ENCODE measurements at places on chromosomes 6 and 20.

- DNase-seq = no peak
Observed at GRCh38 chr6:122449069-122449468, 22.5 kb downstream of the SERINC1 start.

DNA sequence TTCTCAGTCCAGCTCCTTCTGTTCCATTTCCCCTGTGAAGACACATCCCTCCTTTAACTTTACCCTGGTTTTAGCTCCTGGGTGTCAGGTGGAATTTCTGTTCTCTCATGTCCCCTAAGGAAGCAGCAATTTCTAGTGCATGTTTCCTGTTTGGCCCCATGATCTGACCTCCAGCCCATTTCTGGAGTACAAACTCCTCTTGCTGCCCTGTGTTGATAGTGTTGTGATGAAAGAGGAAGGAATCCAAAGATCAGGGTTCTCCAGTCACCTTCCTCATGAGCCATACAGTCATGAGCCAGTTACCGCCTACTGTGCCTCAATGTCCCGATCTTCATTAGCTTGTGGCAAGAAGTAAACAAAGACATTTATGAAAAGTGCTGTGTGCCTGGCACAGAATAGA, 97.4 kb downstream of the PHACTR1 start:
- DNase-seq = no peak

GRCh38 chr6:136016228-136017225, 165.0 kb downstream of the PDE7B start:
- no peak for DNase-seq

- no peak for DNase-seq
Observed at GRCh38 chr6:137261361-137261760, 42.2 kb upstream of the IFNGR1 start.

GRCh38 chr6:46539866-46540265, 48.6 kb upstream of the RCAN2 start:
- DNase-seq = no peak

DNA sequence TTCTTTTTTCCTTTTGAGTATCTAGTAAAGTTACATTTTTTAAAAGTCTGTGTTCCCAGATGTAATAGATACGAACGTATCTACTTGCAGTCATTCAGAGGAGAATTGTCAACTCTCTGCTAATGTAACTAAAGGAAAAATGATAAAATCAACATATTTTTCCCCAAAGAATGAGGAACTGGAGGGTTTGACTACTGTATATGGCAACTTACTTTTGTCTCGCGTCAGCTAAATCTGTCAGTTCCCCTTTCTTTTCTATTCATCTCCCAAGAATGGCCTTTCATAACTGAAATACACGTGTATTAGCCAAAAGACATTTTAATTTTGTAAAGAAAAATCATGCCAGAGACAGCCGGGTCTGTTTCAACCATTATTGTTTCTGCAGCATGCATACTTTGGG, 5.4 kb downstream of the EYA2 start:
- no peak for DNase-seq

- no peak for DNase-seq
Observed at GRCh38 chr6:19812512-19813119, 24.6 kb upstream of the ID4 start.

- no peak for DNase-seq
Observed at GRCh38 chr20:35264755-35265154, 13.2 kb downstream of the MMP24OS start.

GRCh38 chr6:130453230-130453629, 87.4 kb downstream of the TMEM200A start:
- no peak for DNase-seq

- DNase-seq = peak; percentile 71
Observed at GRCh38 chr6:139711804-139712585, 337.5 kb upstream of the CITED2 start.

DNA sequence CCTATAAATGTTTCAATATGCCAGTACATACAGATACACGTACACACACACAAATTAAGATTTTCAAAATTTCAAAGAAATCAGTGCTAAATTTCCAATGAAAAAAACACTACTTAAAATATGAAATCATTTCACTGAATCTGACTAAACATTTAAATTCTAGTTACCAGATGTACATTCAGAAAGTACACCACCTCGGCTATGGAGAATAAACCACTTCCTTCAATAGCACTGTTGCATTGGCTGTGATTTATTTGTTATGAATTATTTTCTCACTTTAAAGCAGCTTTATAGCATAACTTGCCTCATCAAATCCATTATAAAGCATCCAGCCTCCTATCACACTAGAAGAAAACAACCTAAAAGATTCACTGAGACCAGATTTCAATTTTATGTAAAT, 36.6 kb downstream of the HBS1L start:
- no peak for DNase-seq

DNA sequence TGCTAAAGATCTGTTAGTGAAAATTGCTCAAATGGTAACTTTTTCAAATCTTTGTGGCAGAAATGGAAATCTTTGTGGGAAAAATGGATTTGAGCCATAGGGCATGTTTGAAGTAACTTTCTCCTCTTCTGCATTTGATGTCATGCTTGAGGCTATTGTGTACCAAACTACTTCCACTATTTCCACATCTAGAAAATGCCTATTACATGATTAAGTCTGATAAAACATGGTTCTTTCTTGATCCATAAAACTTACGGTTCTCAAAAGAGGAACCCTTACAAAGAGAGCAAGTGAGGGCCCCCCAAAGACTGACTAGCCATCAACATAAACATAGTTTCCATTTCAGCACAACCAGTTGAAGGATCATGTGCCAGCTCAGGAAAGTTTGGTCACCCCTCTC, 150.6 kb downstream of the NFATC2 start:
- no peak for DNase-seq
